A549 treated with CORT108297 at 1 μM for 4 hours (cell line): ENCODE measurements at places on chromosomes 16 and 17. TPM values are rescaled to one million over a fixed set of nuclear protein-coding genes. Genes with fewer than 3 reads are reported as not detected.

The C17orf113 gene
- total RNA-seq: 0.47 to 0.94 TPM (median 0.79 TPM) in 5 replicates

The ABCC3 gene
- total RNA-seq: 118 to 153 TPM (median 145 TPM) in 5 replicates

The SDK2 gene
- 0.38 to 0.54 TPM (median 0.50 TPM) in 5 replicates for total RNA-seq

The PRAC1 gene
- not detected in 5 replicates for total RNA-seq

The NRN1L gene
- 0.14 to 0.32 TPM (median 0.27 TPM) in 4 of 5 replicates, not detected in the other for total RNA-seq

The AHSP gene
- total RNA-seq: not detected in 5 replicates

The ABAT gene
- total RNA-seq: 0.37 to 0.61 TPM (median 0.40 TPM) in 5 replicates

The CCT6B gene
- total RNA-seq: 0.77 to 1.5 TPM (median 1.3 TPM) in 5 replicates

The C16orf87 gene
- total RNA-seq: 6.0 to 8.8 TPM (median 7.0 TPM) in 5 replicates

The AKAP10 gene
- 18.9 to 24.7 TPM (median 20.7 TPM) in 5 replicates for total RNA-seq

The ENPP7 gene
- total RNA-seq: not detected in 5 replicates

The UMOD gene
- not detected in 5 replicates for total RNA-seq

The KRT9 gene
- total RNA-seq: not detected in 5 replicates

The PERCC1 gene
- total RNA-seq: not detected in 5 replicates

The KRTAP16-1 gene
- not detected in 5 replicates for total RNA-seq

The GLTPD2 gene
- total RNA-seq: 0.07 TPM in 1 of 5 replicates, not detected in the others

The AOC2 gene
- total RNA-seq: 2.0 to 2.4 TPM (median 2.1 TPM) in 5 replicates

The SMIM5 gene
- 0.31 to 0.72 TPM (median 0.70 TPM) in 5 replicates for total RNA-seq

The GPR139 gene
- not detected in 5 replicates for total RNA-seq

The ZSCAN10 gene
- 0.03 to 0.05 TPM in 2 of 5 replicates, not detected in the others for total RNA-seq

The ZG16 gene
- total RNA-seq: not detected in 5 replicates

The NXN gene
- 22.3 to 27.3 TPM (median 26.6 TPM) in 5 replicates for total RNA-seq
